ENCODE measurements at places on chromosomes 3 and 15.

DNA sequence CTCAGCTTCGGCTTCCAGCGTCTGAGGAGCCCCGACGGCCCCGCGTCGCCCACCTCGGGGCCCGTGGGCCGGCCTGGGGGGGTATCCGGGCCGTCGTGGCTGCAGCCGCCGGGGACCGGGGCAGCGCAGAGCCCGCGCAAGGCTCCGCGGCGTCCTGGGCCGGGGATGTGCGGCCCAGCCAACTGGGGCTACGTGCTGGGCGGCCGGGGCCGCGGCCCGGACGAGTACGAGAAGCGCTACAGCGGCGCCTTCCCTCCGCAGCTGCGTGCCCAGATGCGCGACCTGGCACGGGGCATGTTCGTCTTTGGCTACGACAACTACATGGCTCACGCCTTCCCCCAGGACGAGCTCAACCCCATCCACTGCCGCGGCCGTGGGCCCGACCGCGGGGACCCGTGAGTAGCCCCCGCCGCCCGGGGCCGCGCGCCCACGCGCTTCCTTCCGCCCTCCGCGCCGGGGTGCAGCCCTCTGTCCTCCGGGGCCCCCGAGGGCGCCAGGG, 462 bp downstream of the EDEM1 start:
- no peak for DNase-seq

DNA sequence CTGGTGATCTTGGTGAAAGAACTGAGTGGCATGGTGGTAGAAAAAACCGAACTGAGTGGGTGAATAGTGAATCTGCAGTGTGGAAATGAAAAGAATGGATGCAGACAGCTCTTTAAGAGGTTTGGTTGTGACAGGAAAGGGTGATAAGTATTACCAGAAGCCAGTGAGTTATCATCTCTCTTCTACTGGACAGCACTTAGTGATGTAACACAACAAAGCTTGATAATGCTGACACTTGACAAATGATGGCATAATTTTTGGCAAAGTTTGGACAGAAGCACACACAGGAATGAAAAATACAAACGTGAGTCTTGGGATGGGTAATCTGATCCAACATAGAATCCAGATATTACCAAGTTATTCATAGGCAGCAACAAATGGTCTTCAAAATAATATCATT, 112.2 kb downstream of the ISL2 start:
- no peak for DNase-seq

DNA sequence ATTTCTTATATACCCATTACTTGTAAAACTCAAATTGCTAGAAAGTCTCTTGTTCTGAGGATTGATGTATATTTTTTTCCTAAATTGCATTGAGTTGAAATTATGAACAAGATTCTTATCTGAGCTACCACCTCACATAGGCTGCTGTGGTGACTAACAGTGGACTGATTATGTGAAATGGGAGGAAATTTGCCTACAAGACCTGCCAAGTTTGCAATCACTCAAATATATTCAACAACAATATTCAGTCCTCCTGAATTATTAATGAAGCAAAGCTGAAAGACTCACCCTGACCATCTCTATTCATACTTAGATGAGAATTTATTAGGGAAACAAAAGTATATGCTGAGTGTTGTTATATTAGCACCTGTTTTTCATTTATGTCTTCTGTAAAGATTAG, 412.6 kb upstream of the SEMA6D start:
- no peak for DNase-seq

DNA sequence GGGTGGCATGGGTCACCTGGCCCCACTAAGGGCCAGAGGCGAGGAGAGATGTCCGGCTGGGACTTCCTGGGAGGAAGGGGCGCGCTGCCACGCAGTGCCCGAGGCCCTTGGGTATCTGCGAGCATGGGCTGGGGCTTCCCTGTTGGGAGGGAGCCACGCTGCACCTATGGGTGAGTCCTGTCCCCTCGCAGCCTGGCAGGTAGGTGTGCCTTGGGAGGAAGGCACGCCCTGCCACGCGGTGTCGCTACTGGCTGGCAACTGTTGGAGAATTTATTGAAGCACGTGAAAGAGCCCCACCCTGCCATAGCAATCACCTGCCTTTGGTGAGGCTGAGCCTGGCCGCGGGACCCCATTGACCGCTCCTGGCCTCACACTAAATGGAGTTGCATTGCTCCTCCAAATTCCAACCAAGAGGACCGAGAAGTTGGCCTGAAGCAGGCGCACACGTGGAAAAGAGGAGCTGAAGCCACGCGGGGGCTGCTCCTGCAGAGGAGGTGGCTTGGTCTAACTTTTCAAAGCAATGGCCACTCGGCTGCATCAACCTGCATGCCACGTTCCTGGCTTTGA, 134.2 kb downstream of the TJP1 start:
- no peak for DNase-seq
